AG08396 (cell line): ENCODE measurements at places on chromosomes 3 and 15.
A peak's percentile ranks its signal among the peaks of the same experiment; 100 is the strongest.

- no peak for DNase-seq
These were observed 24.7 kb downstream of the MYO5A start for GRCh38 chr15:52503788-52504496.

- DNase-seq = no peak
These were observed 200.4 kb upstream of the TBC1D5 start for GRCh38 chr3:17942856-17943255.

DNA sequence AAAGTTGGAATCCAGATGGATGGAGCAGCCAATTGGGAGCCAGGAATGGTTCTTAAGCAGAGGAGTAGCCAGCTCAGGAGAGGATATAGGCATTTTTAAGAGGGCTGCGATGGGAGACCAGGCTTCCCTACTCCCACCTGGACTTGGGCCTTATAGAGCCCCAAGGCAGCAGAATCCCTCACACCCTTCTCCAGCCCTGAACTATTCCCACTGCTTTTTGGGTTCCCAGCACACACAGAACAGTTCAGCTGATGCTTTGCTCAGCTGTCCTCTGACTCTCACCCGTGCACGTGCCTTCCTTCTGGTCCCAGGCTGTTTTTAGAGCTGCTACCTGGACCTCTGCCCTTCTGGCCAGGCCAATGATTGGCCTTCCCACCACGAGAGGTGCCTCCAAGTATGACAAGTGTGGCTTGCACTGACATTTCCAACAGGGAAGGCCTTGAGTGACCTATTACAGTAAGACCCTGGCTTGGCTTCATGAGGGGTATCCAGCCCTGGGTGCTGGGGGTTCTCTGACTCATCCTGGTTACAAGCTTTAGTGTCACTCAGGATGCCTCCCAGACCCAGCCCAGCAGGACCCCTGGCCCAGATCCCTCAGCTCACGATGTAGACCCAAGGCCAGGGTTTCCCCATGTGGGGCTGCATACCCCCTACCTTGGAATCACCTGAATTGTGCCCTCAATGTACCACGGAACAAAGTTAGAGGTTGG is 25.2 kb downstream of the NOX5 start:
- no peak for DNase-seq

DNA sequence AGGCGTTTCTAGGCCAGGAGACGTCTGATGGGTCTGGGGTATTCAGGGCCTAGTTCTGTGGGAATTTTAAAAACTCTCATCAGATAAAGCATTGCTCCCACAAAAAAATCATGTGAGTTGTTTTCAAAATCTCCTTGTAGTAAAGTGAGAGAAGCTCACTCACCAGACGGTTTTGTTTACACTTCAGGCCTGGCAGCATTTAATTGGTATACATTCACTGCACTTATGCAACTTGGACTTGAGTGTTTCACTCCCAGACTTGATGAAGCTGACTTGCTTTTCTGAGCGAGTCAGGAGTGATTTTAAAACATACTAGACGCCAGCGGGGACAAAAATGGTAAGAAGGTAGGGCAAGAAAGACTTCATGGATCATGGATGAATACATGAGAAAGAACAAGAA is 75.2 kb downstream of the SLCO3A1 start:
- DNase-seq = no peak

GRCh38 chr3:170734043-170734734 is 135.8 kb downstream of the RPL22L1 start:
- DNase-seq = no peak

- DNase-seq = no peak
These were observed 255.7 kb upstream of the GRM7 start for GRCh38 chr3:6605227-6605626.

GRCh38 chr3:51386852-51387229 is 1.8 kb downstream of the MANF start:
- no peak for DNase-seq

DNA sequence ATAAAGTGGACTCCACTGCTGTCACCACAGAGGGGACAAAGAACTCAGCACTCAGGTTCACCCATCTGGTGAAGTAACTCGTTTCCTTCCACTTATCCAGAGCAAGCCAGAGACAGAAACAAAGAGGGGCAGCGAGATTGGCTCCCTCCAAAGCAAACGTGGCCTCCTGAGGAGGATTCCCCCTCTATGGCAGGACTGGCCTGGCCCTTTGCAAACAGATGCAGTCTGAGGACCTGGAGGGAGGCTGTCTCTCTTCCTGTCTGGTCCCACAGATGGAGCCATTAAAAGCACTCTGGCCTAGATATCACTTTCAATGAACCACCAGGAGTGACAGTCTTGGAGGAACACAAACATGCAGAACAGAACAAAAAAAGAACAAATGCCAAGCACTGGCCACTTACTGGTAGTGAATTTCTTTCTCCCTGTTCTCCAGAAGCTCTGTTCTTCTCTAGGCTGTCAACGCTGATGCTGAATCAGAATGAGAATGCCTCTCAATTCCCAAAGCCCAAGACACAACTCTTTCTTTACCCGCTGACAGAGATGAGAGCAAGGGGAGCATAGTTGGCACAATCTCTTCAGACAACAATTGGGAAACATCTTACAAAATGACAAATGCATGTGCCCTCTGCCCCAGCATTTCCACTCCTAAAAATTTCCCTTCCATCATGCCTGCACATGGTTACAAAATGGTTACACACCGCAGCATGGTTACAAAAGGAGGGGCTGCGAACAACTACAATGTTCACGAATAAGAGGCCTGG is 14.3 kb downstream of the KLHL25 start:
- DNase-seq = no peak

DNA sequence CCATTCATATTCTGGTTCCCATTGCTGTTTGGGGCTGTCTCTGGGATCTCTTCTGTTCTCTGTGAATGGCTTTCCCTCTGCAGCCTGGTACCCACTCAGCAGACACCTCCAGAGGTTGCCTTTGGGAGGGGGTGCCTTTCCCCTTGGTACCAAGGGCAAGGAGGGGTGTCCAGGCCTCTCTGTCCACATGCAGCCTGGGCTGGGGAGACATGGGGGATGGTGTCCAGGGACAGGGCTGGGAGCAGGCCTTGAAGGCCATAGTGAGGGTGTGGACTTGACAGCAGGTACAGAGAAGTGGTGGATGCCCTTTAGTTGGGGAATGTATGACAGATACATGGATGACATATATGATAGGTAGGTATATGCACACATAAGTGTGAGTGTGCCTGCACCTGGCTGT is 83.7 kb downstream of the PLXNA1 start:
- DNase-seq = no peak

GRCh38 chr3:160184655-160185054 is 40.6 kb upstream of the C3orf80 start:
- peak; percentile 30 for DNase-seq

- no peak for DNase-seq
These were observed 226.8 kb downstream of the LPP start for GRCh38 chr3:188380722-188381121.

DNA sequence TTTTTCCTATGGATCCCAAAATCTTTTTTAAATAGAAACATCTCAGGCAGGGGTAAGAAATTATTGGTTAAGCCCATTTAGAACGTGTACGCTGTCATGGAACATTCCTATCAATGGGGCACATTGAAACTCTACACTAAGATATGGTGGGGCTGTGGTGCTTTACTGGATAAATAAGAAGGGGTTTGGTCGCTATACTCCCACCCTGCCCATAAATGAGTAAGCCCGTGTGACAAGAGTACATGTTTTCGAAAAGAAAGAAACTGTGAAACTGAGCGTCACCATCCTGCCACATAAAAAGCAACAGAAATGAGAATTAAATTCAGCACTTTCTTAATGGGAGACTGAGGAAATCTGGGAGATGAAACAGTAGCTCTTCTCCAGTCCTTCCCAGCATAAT is 929.7 kb upstream of the CFAP20DC start:
- no peak for DNase-seq

GRCh38 chr15:82952158-82953081 is at the start of gene HOMER2:
TSS of gene HOMER2 (minus strand) at chr15:82952720. CDS start at chr15:82952535, 185 bp downstream.
- DNase-seq = peak; percentile 64

- DNase-seq = no peak
These were observed 129.3 kb downstream of the IQCH start for GRCh38 chr15:67383899-67384298.

DNA sequence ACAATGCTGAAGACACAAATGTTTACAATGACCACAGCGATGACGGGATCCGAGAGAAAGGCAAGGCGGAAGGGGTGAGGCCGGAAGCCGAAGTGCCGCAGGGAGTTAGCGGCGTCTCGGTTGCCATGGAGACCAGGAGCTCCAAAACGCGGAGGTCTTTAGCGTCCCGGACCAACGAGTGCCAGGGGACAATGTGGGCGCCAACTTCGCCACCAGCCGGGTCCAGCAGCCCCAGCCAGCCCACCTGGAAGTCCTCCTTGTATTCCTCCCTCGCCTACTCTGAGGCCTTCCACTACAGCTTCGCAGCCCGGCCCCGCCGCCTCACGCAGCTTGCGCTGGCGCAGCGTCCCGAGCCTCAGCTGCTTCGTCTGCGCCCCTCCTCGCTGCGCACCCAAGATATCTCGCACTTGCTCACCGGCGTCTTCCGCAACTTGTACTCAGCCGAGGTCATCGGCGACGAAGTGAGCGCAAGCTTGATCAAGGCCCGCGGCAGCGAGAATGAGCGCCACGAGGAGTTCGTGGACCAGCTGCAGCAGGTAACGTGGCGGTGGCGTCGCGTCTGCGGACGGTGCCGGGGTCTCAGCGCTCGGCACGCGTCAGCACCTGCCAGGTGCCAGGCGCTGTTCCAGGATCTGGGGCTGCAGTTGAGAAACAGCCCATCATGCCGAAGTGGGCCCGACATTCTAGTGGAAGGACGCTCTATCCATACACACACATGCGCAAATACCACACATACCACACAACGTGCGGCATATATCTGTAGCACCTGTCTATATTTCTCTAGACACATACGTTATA is at the start of gene DLEC1:
Gene DLEC1, plus strand, starts transcription at position 108 of the 798 bp plus-strand sequence. Its CDS starts 18 bp downstream, at position 126.
- DNase-seq = no peak

GRCh38 chr3:131151-131888 is 65.2 kb upstream of the CHL1 start:
- DNase-seq = no peak

- DNase-seq = no peak
These were observed 366.9 kb downstream of the MFSD1 start for GRCh38 chr3:159168788-159169187.

DNA sequence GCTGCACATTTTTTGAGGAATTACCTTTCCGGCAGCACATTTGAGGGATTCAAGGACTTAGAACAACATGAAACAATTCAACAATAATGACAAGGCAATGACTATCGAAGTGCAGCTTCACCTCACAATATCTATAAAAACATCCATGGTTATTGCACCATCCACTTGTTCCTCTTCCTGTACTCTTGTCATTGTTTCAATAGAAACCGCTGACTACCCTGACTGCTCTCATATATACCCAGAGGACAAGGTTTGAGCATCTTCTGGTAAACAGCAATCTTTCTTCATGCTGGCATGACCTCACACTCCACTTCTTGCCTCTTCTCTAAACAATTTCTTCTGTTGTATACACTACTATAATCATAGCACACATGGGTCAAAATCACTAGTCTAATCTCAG is 864.9 kb downstream of the FHIT start:
- no peak for DNase-seq

DNA sequence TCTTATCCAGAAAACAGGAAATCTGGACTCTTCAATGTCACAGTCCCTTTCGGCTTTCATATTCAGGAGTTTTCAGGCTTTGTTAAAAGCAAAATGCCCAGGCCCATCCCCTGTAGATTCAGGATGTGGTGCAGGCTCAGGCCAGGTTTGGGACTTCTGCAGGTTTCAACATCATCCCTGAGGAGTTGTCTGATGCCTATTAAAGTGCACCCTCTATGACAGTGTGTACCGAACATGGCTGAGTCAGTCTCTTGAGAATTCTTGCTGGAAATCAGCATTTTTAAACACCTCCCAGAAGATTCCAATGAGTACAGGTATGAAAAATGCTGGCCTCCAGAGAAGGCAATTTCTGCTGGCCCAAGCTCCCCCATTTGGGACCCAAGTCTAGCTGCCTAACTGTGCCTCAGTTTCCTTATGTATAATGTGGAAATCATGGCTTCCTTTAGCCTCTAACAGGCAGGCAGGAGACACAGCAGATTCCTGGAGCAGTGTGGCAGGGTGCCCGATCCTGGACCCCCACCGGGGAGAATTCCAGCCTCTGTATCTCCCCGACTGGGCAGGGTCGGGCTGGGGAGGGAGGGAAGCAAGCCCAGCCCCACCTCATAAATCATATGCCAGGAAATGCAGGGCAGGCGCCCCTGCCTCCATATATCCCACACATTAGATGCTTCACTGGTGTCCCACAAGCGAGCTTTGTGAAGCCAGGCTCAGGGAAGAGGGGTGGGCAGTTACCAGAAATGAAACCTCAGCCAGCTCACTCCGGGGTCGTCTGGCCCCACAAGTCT is 44.4 kb upstream of the SLC6A11 start:
- DNase-seq = no peak

DNA sequence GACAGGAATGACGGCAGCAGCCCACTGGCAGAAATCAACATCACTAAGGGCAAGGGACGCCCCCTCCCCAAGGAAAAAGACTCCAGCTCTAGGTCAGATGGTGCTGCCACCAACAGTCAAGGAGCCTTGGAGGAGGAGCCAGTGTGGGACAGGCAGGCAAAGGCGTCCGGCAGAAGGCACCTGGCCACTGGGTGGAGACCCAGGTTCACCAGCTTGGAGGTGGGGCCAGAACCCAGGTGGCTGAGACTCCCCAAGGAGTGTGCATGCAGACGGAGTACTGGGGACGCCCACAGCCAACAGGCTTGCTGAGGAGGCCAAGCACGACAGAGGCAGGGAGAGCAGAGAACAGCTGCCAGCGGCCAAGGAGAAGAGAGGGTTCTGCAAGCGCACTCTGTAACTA is 35.2 kb downstream of the PTPN23 start:
- DNase-seq = peak; percentile 13

GRCh38 chr3:164416491-164417222 is 661.6 kb downstream of the SI start:
- no peak for DNase-seq

DNA sequence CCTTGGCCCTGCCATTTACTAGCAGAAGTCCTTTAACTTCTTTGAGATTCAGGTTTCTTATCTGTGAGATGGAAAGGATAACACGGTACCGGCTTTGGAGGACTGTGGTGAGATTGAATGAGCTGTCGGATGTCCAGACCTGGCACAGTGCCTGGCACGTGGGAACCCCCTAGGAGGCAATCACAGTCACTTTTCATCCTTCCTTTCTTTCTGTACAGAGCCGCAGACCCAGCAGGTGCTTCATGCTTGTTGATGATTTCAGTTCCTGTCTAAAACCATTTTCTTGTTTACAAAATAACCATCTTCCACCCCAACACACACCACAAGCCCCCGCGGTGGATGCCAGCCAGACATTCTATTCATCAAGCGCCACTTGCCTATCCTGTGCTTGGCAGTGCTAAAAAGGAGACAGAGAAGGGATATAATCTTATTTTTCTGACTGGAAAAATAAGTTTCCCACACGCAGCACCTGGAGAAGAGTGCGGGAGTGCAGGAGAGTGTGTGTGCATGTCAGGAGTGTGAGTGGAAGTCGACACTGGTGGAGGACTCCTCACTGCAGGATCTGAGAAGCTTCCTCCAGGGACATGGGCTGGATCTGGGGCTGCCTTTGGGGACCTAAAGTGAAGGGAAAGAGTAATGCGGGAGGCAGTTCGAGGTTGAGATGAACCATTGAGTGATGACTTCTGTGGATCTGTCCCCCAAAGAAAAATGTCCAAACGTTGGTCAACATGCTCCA is 85.7 kb downstream of the ST6GAL1 start:
- DNase-seq = no peak
